Endothelial cell of umbilical vein (primary cell): ENCODE measurements at places on chromosomes 7 and 10. TPM values are rescaled to one million over a fixed set of nuclear protein-coding genes. Genes with fewer than 3 reads are reported as not detected.

Gene EIF5AL1
- 0.28 and 0.29 TPM in 2 replicates for total RNA-seq

Gene NPY4R
- total RNA-seq, result not detected in 2 replicates

Gene ADCY1
- total RNA-seq, result 0.53 and 1.6 TPM in 2 replicates

Gene TCAF2
- 7.1 and 8.4 TPM in 2 replicates for total RNA-seq

Gene AVPI1
- total RNA-seq, result 2.4 and 3.0 TPM in 2 replicates

Gene KCNH2
- 0.09 TPM in 1 of 2 replicates, not detected in the other for total RNA-seq

Gene SLC26A5
- total RNA-seq, result not detected in 2 replicates

DNA sequence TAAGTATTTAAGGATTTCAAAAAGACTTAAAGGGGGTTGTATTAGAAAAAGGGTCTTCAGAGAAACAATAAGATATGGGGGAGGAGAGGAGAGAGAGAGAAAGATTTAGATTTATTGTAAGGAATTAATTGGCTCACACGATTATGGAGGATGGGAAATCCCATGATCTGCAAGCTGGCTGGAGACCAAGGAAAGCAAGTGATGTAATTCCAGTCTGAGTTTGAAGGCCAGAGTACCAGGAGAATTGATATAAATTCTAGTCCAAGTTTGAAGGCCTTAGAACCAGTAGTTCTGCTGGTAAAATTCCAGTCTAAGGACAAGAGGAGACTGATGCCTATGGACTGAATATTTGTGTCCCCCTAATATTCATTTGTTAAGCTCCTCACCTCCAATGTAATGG lies 20.6 kb upstream of the SLC13A1 start:
- no peaks in the 10 kb centered on the region for H3K36me3 ChIP-seq
- DNase-seq, result peak; percentile 59
- H3K4me1 ChIP-seq, result no peaks in the 10 kb centered on the region
- H3K4me3 ChIP-seq, result no peak overlapping the region
- H3K27ac ChIP-seq, result no peak overlapping the region

GRCh38 chr7:156475666-156476065 lies 164.9 kb upstream of the RNF32 start:
- peaks cover 8% of the 10 kb centered on the region for H3K4me1 ChIP-seq
- DNase-seq, result no peak
- H3K27me3 ChIP-seq, result no peaks in the 10 kb centered on the region
- H3K27ac ChIP-seq, result no peak overlapping the region

- no peak overlapping the region for H3K4me3 ChIP-seq
- H3K27ac ChIP-seq, result no peak overlapping the region
- H3K36me3 ChIP-seq, result no peaks in the 10 kb centered on the region
- no peaks in the 10 kb centered on the region for H3K27me3 ChIP-seq
These were observed 136.0 kb downstream of the GALNT17 start for GRCh38 chr7:71267734-71268469.

DNA sequence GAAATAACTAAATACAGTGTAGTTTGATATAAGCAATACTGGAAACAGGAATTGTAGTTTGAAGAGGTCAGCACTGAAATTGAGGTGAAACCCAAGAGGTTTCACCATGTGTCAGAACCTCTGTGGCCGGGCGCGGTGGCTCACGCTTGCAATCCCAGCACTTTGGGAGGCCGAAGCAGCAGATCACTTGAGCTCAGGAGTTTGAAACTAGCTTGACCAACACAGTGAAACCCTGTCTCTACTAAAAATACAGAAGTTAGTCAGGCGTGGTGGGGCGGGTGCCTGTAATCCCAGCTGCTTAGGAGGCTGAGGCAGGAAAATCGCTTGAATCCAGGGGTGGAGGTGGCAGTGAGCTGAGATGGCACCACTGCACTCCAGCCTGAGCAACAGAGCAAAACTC lies 13.7 kb downstream of the AHCYL2 start:
- H3K27ac ChIP-seq, result no peak overlapping the region
- H3K4me3 ChIP-seq, result no peak overlapping the region
- DNase-seq, result no peak
- H3K4me1 ChIP-seq, result no peaks in the 10 kb centered on the region
- no peaks in the 10 kb centered on the region for H3K27me3 ChIP-seq

- no peaks in the 10 kb centered on the region for H3K27me3 ChIP-seq
- H3K27ac ChIP-seq, result peak overlapping the region; percentile 93
These were observed 8.2 kb downstream of the PRXL2A start for GRCh38 chr10:80416479-80417098.

DNA sequence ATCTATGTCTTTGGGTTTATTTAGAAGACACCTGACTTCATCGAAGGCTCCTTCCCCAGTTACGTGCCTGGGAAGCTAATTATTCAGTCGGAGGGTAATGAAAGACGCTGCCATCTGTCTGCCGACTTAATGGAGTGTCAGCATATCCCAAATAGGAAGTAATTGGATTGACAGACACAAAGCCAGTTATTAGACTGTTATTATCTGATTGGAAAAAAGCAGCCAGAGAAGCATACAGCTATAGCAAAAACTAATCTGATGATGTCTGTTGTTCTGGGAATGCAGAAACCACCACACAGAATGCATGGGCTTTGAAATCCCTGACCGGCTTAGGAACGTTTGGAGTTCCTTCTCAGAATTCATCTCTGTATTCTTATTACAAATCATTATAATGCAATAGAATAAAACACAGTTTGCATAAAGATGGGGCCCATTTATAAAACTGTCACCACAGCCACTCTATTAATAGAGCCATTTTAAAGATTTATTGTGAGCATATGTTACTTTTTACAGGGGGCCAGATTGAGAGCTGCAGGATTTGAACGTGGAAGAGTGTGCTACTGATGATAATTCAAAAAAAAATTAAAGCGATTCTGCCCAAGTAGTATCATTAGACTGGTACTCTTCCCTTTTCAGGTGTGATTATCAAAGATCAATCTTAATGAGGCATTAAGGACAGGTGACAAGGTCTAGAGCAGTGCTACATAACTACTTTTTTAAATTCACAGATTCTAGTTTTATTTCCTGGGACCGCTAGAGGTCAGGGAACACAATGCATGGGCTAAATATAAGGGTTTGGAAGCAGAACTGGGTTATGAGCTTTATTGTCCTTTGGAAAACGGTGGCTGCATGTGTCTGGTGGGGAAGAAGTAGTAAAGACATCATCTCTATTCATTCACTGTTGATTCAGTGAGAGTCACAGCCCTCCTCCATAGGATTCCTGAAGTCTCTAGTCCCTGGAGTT lies 330.1 kb upstream of the LRGUK start:
- no peak for DNase-seq
- H3K27me3 ChIP-seq, result no peaks in the 10 kb centered on the region
- no peak overlapping the region for H3K27ac ChIP-seq
- no peaks in the 10 kb centered on the region for H3K36me3 ChIP-seq

DNA sequence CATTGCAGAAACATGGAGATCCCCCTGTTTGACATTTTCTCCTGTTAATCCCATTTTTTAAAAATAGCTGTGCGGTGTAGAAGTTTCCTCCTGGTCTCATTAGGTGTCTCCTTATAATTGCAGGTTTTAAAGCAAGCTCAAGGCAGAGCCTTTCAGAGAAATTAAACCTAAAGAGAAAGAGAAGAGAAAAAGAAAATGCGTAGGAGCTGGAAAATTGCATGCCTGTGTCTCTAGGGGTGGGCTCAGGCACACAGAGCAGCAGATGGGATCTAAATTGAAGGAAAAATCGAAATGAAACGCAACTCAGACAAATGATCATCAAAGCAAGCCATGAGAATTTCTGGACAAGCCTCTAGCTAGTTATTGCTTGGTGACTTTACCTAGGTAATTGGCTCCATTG lies 40.1 kb downstream of the GPR26 start:
- no peaks in the 10 kb centered on the region for H3K36me3 ChIP-seq
- DNase-seq, result no peak
- H3K4me1 ChIP-seq, result no peaks in the 10 kb centered on the region
- no peak overlapping the region for H3K27ac ChIP-seq
- H3K4me3 ChIP-seq, result no peak overlapping the region
- no peaks in the 10 kb centered on the region for H3K27me3 ChIP-seq

GRCh38 chr10:24086296-24087086 lies 122.4 kb upstream of the KIAA1217 start:
- no peak for DNase-seq
- H3K27ac ChIP-seq, result no peak overlapping the region
- no peaks in the 10 kb centered on the region for H3K36me3 ChIP-seq
- H3K4me3 ChIP-seq, result no peak overlapping the region

DNA sequence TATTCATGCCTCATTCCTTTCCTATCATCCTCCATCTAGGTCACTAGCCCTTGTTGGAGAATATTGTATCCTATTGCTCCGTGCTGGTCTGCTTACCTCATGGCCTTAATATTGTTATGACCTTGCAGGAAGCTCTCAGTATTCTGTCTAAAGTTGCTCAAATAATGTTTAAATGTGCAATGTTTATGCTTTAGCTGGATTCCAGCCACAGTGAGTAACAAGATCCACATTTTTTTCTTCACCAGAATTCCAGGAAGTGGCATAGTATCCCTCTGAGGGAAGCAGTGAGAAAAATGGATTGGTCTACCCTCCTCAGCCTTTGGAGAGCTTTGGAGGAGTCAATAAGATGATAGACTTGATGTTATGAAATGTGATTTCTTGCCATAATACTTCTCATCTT lies 402.6 kb downstream of the NRG3 start:
- no peak overlapping the region for H3K27ac ChIP-seq
- peak; percentile 4 for DNase-seq
- no peaks in the 10 kb centered on the region for H3K4me1 ChIP-seq
- H3K27me3 ChIP-seq, result no peaks in the 10 kb centered on the region
- no peaks in the 10 kb centered on the region for H3K36me3 ChIP-seq

GRCh38 chr10:103720964-103721335 lies 134.4 kb downstream of the SH3PXD2A start:
- no peak overlapping the region for H3K27ac ChIP-seq
- H3K4me1 ChIP-seq, result no peaks in the 10 kb centered on the region
- no peaks in the 10 kb centered on the region for H3K27me3 ChIP-seq

DNA sequence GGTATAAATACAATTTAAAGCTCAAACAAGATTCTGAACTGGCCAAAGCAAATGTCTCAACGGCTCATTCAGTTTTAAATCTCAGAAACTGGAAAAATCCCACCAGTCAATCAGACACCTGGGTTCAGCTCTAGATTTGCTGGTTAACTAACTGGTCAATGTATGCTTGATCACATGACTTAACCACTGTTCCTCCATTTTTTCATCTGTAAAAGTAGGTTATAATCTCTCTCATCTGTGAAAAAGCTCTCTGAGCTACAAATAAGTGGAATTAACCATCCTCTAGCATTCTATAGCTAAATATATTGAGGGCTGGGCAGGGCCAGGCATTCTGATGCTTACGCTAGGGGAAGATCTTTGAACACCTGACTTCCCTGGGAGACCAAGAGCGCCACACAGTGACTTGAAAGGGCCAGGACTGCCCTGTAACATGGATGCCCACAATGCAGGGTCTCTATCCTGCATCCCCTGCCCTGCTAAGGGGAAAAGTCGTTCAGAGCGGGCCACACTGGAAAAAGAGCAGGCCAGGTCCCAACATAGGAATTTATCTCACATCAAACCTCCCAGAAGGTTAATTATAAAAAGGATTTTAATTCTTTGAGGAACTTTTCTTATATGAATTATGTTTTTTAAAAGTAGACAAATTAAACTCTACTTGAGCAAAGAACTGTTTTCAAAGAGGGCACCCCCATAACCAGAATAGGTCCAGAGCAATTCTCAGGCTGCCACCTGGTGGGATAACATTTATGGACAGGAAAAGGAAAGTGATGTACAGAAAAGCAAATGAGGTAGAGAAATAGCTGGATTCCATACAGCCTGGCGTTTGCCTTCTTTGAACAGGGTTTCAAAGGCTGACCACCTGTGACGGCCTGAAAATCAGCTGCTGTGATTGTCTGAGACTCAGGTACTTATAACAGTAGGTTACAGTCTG lies 1.8 kb downstream of the RP9 start:
- no peak overlapping the region for H3K4me3 ChIP-seq
- H3K27me3 ChIP-seq, result peaks cover 2% of the 10 kb centered on the region
- peak; percentile 52 for DNase-seq
- peaks cover 8% of the 10 kb centered on the region for H3K36me3 ChIP-seq
- H3K27ac ChIP-seq, result no peak overlapping the region
- peaks cover 21% of the 10 kb centered on the region for H3K4me1 ChIP-seq

DNA sequence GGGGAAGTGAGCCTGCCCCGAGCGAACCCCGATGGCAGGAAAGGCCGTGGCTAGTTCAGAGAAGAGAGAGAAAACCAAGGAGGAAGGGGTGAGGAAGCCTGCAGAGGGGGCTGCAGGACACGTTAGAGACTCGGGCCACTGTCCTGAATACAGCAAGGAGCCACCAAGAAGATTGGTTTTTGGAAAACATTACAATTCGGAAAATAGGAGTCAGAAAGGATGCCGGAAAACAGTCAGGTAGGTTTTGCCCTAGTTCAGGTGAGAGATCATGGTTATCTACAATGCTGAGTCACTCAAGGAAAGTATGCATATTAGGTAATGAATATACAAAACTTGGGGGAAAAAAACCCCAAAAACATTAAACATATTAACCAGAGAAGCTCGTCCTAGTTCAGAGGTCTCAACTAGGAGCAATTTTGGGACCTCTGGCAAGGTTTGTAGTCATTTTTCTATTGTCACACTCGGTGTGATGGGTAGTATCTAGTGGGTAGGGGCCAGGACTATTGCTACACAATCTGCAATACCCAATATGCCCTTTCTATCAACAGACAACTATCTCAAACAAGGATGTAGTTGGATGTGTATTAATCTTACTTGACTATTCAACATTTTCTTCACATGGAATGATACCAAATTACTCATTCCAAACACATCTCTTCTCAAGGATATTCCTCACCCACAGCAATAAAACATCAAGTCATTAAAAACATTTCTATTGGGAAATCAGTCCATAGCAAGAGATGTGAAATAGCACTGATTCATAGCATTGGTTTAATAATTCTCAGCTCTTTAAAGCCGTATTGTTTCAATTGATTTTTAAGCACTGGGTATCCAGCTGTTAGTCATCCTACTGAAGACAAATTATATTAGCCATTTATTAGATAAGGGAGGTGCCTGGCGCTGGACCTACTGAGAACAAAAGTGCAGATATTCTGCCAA lies 74.4 kb upstream of the RSU1 start:
- peak overlapping the region; percentile 5 for H3K27ac ChIP-seq
- H3K27me3 ChIP-seq, result no peaks in the 10 kb centered on the region
- H3K36me3 ChIP-seq, result no peaks in the 10 kb centered on the region

DNA sequence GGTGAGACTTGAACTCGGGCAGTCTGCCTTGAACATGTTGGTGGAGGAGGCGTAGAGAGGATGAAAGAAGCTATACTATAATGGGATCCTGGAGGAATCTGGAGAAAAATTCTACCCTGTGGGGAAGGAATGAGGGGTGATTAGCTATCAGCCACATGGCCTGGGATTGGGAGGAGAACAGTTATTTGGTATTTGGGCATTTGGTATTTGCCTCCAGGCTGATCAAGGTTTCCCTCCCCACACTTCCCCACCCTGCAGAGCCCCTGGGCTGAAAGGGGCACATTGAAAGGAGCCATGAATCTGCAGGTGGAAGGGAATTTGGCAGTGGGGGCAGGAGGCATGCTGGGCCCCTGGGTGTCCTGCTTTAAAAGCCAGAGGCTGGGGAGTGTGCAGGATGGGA lies 235.3 kb downstream of the INHBA start:
- no peaks in the 10 kb centered on the region for H3K4me1 ChIP-seq
- no peaks in the 10 kb centered on the region for H3K36me3 ChIP-seq
- no peaks in the 10 kb centered on the region for H3K27me3 ChIP-seq
- no peak overlapping the region for H3K27ac ChIP-seq
